Foreskin keratinocyte (primary cell): ENCODE measurements at places on chromosomes 1 and 21. TPM values are rescaled to one million over a fixed set of nuclear protein-coding genes. Genes with fewer than 3 reads are reported as not detected.

F5 gene
- not detected in 2 replicates for polyA plus RNA-seq

KCNQ4 gene
- 0.03 TPM in 2 replicates for polyA plus RNA-seq

KCNJ10 gene
- not detected in 2 replicates for polyA plus RNA-seq

CFHR4 gene
- not detected in 2 replicates for polyA plus RNA-seq

KRTAP11-1 gene
- polyA plus RNA-seq = not detected in 2 replicates

VWA1 gene
- 29.1 and 34.9 TPM in 2 replicates for polyA plus RNA-seq

HPCAL4 gene
- polyA plus RNA-seq = not detected in 2 replicates

LCE1C gene
- 3.8 and 3.9 TPM in 2 replicates for polyA plus RNA-seq

PLA2G2F gene
- polyA plus RNA-seq = 0.06 TPM in 1 of 2 replicates, not detected in the other
